ENCODE measurements at places on chromosomes 11 and 22.

GRCh38 chr11:5698281-5698680 is 8.7 kb downstream of the TRIM22 start:
- DNase-seq = peak; percentile 52

DNA sequence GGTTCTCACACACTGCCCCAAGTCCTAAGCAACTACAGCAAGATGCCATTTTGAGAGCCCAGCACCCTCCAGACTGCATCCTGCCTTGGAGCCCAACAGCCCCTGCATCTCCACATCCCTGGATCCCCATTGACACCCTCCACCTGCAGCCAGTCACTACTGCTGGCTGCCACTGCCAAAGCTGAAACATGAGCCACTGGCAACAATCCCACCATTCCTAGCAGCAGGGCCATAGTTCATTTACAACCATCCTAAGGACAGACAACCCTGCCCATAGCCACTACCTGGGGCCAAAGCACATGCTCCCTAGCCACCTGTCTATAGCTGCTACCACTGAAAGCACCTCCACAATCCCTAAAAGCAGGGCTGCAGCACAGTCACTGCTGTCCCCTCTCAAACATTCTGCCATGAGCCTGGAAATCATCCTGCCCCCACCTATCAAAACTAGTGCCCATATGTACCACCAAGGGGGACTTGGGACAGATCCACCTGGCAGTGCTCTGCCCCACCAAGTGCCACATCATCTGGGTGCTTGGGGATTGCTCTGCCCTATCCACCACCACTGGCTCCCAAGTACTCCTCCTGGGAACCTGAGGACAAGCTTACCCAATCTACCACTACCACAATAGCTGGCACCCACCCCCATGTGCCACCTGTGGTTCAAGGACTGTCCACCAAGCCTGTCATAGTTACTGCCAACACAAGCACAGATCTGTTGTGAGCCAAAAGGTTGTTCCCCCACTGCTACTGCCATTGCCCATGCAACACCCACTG is 138.8 kb upstream of the SOX6 start:
- no peak for DNase-seq

- no peak for DNase-seq
Measured at GRCh38 chr22:45632791-45633515, 38.7 kb upstream of the ATXN10 start.

- no peak for DNase-seq
Measured at GRCh38 chr22:24550902-24551435, 4.0 kb downstream of the GUCD1 start.

DNA sequence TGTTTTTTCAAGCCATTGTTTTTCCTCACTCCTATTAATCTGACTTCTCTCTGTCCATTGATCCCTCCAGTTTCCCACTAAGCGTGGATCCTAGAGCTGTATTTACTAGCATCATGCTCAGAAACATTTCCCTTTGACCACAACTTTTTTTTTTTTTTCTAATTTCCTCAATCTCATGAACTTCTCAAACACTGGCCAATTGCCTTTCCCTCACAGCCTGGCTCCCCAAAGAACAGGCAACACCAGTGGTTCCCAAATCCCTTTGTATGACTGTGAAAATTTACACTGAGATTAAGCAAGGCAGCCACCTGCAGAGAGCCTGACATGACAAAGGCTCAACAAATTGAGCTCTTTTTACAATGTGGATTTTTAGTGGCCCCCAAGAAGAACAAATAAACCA is 1.4 kb upstream of the TPP1 start:
- DNase-seq = no peak

DNA sequence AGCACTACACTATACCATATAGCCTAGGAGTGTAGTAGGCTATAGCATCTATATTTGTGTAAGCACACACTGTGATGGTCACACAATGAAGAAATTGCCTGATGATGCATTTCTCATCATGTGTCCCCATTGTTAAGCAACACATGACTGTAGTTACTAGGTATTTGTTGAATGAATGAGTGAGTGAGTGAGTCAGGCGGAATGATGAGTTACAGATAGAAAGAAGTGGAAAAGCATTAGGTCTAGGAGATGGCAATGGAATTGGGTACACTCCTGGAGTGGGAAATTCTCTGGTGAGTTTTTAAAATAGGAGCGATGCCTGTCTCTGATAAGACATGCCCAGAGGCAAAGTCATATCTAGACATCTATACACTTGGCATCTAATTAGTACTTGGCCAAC is 160.5 kb upstream of the TBCEL start:
- DNase-seq = no peak

- DNase-seq = no peak
Measured at GRCh38 chr11:64230985-64231365, 627 bp downstream of the DNAJC4 start.

- no peak for DNase-seq
Measured at GRCh38 chr22:23156286-23156685, 11.0 kb downstream of the RAB36 start.

GRCh38 chr11:48087422-48087821 is 107.1 kb downstream of the PTPRJ start:
- DNase-seq = no peak

DNA sequence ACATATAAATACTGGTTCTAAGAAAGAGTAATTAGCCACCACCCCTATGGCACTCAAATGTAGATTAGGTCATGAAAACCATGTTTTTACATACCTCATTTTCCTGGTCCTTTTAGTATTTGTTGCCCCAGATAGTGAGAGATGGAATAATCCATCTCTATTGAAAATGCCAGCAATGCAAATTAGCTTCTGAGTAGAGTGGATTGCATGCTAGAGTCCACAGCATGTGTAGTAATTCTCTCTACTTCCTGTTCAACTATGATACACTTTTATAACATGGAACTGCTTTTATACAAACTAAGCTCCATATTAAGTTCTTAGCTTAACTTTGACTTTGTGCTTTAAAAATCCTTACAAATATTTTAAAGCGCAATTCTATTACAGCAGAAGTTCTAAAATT is 73.2 kb downstream of the TRPC6 start:
- no peak for DNase-seq

DNA sequence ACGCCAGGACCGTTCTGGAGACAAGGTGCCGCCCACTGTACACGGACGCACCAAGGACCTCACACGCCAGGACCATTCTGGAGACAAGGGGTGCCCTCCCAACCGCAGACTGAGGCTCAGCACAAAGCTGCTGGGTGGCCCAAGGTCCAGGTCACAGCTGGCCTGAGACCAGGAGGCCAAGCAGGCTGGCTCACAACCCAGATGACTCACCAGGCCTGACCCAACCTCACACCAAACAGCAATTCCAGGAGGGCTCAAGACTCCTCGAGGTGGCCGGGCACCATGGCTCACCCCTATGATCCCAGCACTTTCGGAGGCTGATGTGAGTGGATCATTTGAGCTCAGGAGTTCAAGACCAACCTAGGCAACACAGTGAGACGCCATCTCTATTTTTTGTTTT is 14.8 kb downstream of the BRD1 start:
- no peak for DNase-seq

DNA sequence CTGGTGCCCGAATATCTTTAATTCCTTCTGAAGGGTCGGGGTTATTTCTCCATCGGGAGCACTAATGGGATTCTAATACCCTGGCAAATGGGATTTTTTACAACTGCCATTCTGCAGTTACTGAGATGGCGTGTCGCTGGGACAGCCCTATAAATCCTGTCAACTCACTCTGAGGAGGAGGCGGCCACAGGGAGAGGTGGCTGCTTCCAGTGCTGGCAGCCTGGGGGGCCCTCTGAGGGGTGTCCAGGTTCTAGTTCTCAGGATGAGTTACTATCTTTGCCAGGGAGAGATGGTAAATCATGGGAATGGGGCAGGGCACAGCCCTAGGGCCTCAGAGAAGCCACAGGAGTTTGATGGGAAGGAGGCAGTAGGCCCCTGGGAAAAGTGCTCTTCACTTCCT is 135.9 kb downstream of the NTM start:
- no peak for DNase-seq

DNA sequence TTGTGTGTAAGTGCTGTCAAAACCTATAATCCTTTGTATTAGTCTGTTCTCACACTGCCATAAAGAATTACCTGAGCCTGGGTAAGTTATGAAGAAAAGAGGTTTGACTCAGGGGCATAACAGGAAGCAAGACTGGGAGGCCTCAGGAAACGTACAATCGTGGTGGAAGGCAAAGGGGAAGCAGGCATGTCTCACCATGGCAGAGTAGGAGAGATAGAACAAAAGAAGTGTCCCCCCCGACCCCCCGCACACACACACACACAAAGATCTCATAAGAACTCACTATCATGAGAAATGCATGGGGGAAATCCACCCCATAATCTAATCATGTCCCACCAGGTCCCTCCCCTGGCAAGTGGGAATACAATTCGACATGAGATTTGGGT is 2.3 kb upstream of the USP28 start:
- no peak for DNase-seq
